ENCODE measurements at places on chromosomes 3 and 15.

DNA sequence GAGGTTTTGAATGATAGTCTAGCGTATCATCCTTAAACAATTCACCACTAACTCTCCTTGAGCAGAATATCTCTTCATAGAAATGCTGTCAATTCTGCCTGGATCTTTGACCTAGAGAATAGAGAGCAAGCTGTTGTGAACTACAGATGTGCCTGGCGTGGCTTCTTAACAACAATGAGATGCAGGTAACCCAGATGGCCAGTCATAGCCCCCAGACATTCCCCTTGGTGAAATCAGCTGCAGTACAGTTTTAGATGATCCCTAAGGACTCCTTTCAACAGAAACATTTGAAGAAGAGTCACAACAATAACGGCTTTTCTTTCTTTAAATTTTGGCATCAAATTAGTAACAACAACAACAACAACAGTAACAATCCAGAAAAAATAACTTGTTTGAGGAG, 1041.3 kb downstream of the ROBO1 start:
- no peak overlapping the region for H3K27ac ChIP-seq
- H3K27me3 ChIP-seq = no peaks in the 10 kb centered on the region
- H3K36me3 ChIP-seq = no peaks in the 10 kb centered on the region
- no peak overlapping the region for H3K4me3 ChIP-seq

GRCh38 chr15:75389791-75390382, 21.5 kb upstream of the MAN2C1 start:
- H3K36me3 ChIP-seq = peaks cover 53% of the 10 kb centered on the region
- H3K27ac ChIP-seq = no peak overlapping the region
- no peak overlapping the region for H3K4me3 ChIP-seq
- H3K27me3 ChIP-seq = no peaks in the 10 kb centered on the region
- DNase-seq = no peak
- H3K4me1 ChIP-seq = peaks cover 13% of the 10 kb centered on the region

DNA sequence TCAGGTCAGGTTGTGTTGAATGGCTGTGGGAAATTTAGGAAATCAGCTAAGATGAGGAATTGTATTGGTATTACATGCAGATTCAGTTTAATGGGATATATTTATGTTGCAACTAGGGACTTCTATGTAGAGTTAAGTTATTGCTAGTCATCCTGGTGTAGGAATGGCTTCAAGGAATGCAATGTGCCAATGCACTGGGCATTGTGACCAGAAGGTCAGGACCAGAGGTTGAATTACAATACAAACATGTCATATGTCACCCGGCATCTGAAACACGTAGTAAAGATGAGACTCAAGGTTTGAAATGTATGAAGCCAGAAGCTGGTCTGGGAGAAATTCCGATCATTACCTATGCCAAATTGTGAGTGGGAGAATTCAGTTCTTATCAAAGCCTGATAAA, 11.7 kb upstream of the GAP43 start:
- no peak overlapping the region for H3K27ac ChIP-seq
- DNase-seq = no peak
- peaks cover 8% of the 10 kb centered on the region for H3K4me1 ChIP-seq
- H3K4me3 ChIP-seq = no peak overlapping the region
- peaks cover 20% of the 10 kb centered on the region for H3K27me3 ChIP-seq

- no peak overlapping the region for H3K4me3 ChIP-seq
- no peaks in the 10 kb centered on the region for H3K27me3 ChIP-seq
- no peaks in the 10 kb centered on the region for H3K4me1 ChIP-seq
- H3K36me3 ChIP-seq = peaks cover 71% of the 10 kb centered on the region
Observed at GRCh38 chr3:37017683-37018082, 24.4 kb downstream of the MLH1 start.

GRCh38 chr15:57064033-57064432, 145.6 kb downstream of the TCF12 start:
- H3K4me1 ChIP-seq = peaks cover 12% of the 10 kb centered on the region
- no peak overlapping the region for H3K4me3 ChIP-seq
- H3K27ac ChIP-seq = no peak overlapping the region
- DNase-seq = no peak
- H3K36me3 ChIP-seq = peaks cover 5% of the 10 kb centered on the region

DNA sequence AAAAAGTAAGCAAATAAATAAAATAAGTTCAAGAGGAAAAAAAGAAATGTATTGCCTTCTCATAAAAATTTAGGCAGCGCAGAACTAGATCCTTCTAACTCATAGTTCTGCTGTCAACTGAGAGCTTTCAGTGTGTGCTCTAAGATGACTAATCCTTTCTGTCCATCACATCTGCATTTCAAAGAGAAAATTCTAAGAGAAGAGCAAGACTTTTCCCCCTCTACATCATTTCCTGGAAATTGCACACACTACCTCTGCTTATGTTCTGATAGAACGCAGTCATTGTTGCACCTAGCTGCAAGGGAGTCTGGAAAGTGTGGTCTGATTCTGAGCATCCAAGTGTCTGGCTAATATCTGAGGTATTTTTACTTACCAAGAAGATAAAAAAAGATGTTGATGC, 39.6 kb upstream of the SLCO3A1 start:
- peaks cover 5% of the 10 kb centered on the region for H3K27me3 ChIP-seq
- no peak for DNase-seq
- H3K4me1 ChIP-seq = no peaks in the 10 kb centered on the region

DNA sequence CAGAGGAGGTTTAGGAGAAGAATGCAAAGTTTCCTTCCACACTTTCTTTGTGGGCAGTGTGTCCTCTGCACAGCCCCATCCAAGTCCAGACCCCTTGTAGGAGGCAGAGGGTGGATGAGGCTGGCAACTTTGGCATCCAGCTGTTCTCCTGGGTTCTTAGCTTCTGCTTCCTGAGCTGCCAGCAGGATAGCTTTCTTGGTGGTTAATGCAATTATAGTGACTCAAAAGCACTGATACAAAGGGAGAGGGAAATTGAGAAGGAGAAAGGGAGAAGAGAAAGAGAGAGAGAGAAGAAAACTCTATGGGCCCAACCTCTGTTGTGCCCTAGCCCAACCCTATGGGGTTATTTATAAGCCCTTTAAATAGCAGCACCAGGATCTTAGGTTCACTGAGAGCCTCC, 4.5 kb upstream of the TNFAIP8L3 start:
- no peak for DNase-seq
- no peaks in the 10 kb centered on the region for H3K36me3 ChIP-seq
- no peak overlapping the region for H3K4me3 ChIP-seq
- peaks cover 2% of the 10 kb centered on the region for H3K4me1 ChIP-seq

DNA sequence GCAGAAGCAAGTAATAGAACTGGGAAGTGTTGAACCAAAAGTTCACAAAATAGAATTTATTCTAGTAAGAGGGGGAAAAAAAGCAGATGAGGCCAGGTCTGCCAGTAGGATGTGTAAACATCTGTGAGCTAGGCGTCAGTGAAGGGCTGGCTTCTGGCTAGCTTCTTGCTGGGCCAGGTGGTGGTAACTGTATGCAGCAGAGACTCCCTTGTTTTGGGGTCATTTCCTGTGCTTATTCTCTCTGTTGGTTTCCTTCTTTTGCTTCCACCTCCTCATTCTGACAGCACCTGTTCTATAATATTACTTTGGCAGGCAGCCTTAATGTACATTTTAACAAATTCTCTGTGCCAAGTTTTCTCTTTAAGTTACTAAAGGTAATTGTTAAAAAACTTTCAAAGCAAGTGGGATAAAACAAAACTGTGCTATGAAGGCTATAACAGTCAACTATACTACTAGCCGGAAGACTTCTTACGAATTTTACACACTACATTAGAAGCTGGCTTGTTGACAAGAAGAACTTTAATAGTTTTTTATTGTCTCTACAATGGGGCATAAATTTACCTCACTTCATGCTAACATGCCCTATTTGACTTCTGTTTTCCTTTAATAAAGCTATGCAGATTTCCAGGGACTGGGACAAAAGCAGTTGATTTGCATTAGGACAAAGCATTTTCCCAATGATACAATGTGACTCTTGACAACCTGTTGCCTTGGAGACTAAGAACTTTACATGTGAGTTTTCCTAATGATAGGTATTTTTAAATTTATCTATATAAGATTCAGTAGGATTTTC, 318.8 kb upstream of the NAALADL2 start:
- H3K27ac ChIP-seq = no peak overlapping the region
- H3K4me3 ChIP-seq = no peak overlapping the region
- no peaks in the 10 kb centered on the region for H3K36me3 ChIP-seq
- H3K4me1 ChIP-seq = no peaks in the 10 kb centered on the region
- H3K27me3 ChIP-seq = no peaks in the 10 kb centered on the region

GRCh38 chr15:99967841-99968371, 234.7 kb upstream of the LYSMD4 start:
- no peak for DNase-seq
- H3K27ac ChIP-seq = no peak overlapping the region
- no peak overlapping the region for H3K4me3 ChIP-seq

DNA sequence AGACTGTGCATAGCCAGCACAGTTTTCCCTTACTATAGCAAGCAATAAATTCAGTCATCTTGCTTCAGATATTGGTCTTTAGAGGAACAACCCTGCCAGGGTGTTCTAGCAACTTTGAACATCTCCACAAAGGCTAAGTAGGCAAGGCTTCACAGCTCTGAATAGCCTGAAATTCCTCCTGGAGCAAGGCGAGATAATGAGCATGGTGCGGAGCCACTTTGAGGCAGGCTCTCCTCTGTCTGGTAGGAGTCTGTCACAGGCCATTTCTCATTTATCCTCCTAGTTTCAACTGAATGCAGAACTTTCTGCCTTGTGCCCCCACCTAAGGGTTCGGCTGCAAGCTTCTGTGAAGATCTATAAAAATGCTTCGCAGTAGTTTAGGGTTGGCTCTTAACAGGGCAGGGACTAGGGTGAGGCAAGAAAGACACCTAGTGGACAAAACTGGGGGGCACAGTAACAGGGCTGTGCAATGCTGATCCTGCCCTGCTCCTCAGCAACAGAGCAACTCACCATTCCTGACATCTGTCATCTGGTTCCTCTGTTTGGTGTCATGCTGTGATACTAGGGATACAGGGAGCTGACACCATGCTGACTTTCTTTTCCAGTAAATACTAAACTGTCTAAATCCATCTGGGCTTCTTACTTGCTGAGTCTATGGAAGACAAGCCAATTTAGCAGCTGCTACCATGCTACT, 16.6 kb upstream of the EHHADH start:
- H3K27me3 ChIP-seq = peaks cover 33% of the 10 kb centered on the region
- H3K4me3 ChIP-seq = no peak overlapping the region
- H3K4me1 ChIP-seq = no peaks in the 10 kb centered on the region
- no peak overlapping the region for H3K27ac ChIP-seq
- peak; percentile 14 for DNase-seq

DNA sequence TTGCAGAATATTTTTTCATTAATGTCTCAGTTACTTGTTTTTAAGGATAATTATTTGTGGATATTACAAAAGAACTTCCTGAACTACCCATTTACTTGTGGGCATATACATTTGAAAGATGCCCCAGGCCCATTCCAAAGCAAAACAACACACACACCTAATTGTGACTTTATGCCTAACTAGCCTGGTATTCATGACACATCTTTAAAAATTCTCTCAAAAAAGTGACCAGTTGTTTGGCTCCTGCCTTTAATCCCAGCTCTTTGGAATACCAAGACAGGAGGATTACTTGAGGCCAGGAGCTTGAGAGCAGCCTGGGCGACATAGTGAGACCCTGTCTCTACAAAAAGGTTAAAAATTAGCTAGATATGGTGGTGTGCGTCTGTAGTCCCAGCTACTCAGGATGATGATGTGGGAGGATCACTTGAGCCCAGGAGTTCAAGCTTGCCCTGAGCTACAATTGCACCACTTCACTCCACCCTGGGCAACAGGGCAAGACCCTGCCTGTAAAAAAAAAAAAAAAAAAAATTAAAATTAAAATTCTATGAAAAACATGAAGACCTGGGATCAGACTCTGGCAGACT, 51.7 kb upstream of the SLC4A7 start:
- no peaks in the 10 kb centered on the region for H3K36me3 ChIP-seq
- no peak for DNase-seq
- no peaks in the 10 kb centered on the region for H3K27me3 ChIP-seq

DNA sequence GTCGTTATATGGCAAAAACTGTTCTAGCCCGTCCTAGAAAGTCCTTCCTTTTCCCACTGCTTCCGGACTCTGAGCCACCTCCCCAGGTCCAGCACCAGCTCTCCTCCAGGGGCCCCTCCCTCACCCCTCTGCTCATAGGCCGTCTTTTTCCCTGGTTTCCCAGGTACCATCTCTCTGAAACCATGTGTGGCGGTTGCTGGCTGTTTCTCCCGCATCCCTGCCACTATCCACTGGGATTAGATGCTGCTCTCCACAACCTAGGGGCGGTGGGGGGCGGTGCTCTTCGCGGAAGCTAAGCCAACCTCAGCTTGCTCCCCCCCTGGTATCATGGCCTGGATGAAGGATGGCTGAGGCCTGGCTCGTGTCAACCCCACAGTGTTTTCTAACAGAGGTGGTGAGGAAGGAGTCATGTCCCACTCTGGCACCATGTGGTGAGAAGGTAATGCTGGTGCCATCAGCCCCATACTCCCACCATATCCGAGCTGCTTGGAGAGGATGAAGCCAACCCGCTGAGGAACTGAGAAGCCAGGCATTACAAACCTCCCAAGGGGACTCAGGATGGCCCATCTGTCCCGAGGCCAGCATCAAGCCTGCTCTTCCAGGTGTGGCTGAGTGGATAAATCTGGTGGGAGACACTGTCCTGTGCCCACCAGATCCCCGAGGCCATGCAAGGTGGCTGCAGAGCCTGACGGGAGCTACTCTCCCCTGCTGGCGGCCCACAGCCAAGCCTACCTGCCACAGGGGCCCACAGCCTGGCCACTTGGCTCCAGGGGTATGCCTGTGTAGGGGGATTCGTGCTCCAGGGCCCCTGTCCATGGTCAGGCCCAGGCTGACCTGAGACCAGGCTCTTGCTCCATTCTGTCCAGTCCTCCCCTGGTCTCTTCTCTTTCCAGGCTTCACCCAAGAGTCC, 27.9 kb upstream of the SLC41A3 start:
- H3K36me3 ChIP-seq = no peaks in the 10 kb centered on the region
- peak; percentile 4 for DNase-seq
- no peak overlapping the region for H3K4me3 ChIP-seq

DNA sequence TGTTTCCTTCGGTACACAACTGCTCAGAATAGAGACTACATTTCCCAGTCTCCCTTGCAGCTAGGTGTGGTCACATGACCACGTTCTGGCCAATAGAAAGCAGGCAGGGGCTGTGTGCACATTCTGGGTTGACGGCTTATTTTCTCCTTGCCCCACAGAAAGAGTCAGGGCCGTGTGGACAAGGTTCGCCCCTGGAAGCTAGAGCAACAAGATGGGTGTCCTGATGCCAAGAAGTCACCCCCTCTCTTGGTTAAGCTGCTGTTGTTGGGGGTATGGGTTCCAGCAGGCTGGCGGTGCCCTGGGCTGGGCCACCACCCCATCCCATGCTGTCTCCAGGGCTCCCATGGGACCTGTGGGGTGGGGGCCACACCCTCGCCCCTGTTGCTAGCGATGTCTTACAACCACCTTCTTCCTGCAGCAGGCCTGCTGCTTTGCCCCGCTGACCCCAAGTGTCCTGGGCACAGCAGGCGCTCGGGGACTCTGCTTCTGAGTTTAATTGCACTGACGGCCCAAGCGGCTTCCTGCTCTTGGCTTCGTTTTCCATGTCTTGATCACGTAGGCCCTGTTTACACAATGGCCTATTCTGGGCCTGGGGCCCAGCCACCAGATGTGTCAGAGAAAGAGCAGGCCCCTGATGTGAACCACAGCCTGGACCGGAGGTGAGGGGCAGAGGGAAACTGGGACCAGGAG, 24.9 kb downstream of the ABTB1 start:
- H3K36me3 ChIP-seq = no peaks in the 10 kb centered on the region
- peak; percentile 66 for DNase-seq
- no peaks in the 10 kb centered on the region for H3K4me1 ChIP-seq
- no peak overlapping the region for H3K4me3 ChIP-seq

Measured in activated CD4-positive, alpha-beta memory T cell treated with anti-CD3 and anti-CD28 coated beads for 36 hours (primary cell).